G401 (cell line): ENCODE measurements at places on chromosomes 3 and 15. TPM values are rescaled to one million over a fixed set of nuclear protein-coding genes. Genes with fewer than 3 reads are reported as not detected.
A peak's percentile ranks its signal among the peaks of the same experiment; 100 is the strongest.

GRCh38 chr3:12227833-12228232, 61.0 kb upstream of the PPARG start:
- no peak for DNase-seq

- DNase-seq: no peak
Measured at GRCh38 chr3:123034120-123034519, 6.6 kb upstream of the SEMA5B start.

The CYP1A2 gene
- not detected in 2 replicates for total RNA-seq

GRCh38 chr3:108602249-108602934, 12.9 kb downstream of the DZIP3 start:
- peak; percentile 31 for DNase-seq

The CRYGS gene
- total RNA-seq: 0.37 and 2.0 TPM in 2 replicates
